ENCODE measurements at places on chromosomes 5 and 9. TPM values are rescaled to one million over a fixed set of nuclear protein-coding genes. Genes with fewer than 3 reads are reported as not detected.

The TMEM174 gene
- not detected for total RNA-seq

The ARL14EPL gene
- total RNA-seq = not detected

The PRELID2 gene
- 15.1 TPM for total RNA-seq

The SPAAR gene
- 42.4 TPM for total RNA-seq

The MEGF10 gene
- total RNA-seq = 0.68 TPM

The GNG10 gene
- total RNA-seq = 125 TPM

The ERAP2 gene
- total RNA-seq = 23.0 TPM

The PCDHGA3 gene
- total RNA-seq = 1.8 TPM

The MYOZ3 gene
- total RNA-seq = 0.22 TPM

The THBS4 gene
- total RNA-seq = 25.2 TPM

The GPX8 gene
- total RNA-seq = 19.7 TPM

The SLC34A3 gene
- total RNA-seq = not detected

The CSF1R gene
- 35.2 TPM for total RNA-seq

The PLEKHG4B gene
- total RNA-seq = not detected

The SPATA9 gene
- not detected for total RNA-seq

The CTXN3 gene
- total RNA-seq = not detected

The C7 gene
- total RNA-seq = 311 TPM

The MARCOL gene
- not detected for total RNA-seq

The FIBCD1 gene
- total RNA-seq = not detected

The TRPM6 gene
- 1.8 TPM for total RNA-seq

The LRRC19 gene
- not detected for total RNA-seq

The SLC46A2 gene
- 3.1 TPM for total RNA-seq

The BRINP1 gene
- total RNA-seq = not detected

The NR6A1 gene
- total RNA-seq = 4.4 TPM

The PCDHB2 gene
- total RNA-seq = 1.9 TPM

The PCDHB5 gene
- 3.4 TPM for total RNA-seq

The MCC gene
- 27.1 TPM for total RNA-seq

The FOXD4L4 gene
- total RNA-seq = not detected

The ARHGEF28 gene
- 23.1 TPM for total RNA-seq

The TTC23L gene
- not detected for total RNA-seq

The MEIKIN gene
- not detected for total RNA-seq

The PAEP gene
- total RNA-seq = not detected

The HTR1A gene
- total RNA-seq = not detected

The FYB1 gene
- total RNA-seq = 25.1 TPM

The KIF27 gene
- 5.3 TPM for total RNA-seq

The CCL27 gene
- total RNA-seq = not detected

The SLC6A3 gene
- total RNA-seq = not detected

The ZNF782 gene
- total RNA-seq = 8.6 TPM

The FSTL4 gene
- total RNA-seq = not detected

The PLAC8L1 gene
- not detected for total RNA-seq

The GLRA1 gene
- total RNA-seq = not detected

The DNAJC18 gene
- total RNA-seq = 4.2 TPM

The LCN10 gene
- 0.68 TPM for total RNA-seq

The NSMF gene
- total RNA-seq = 17.7 TPM

The INSL6 gene
- total RNA-seq = not detected

The PCDHAC2 gene
- total RNA-seq = 1.1 TPM

The BTNL8 gene
- total RNA-seq = 4.3 TPM

The FAM221B gene
- not detected for total RNA-seq

The BAAT gene
- not detected for total RNA-seq

The CCDC171 gene
- total RNA-seq = 3.7 TPM

The UGT3A2 gene
- total RNA-seq = not detected

The SGCD gene
- 5.7 TPM for total RNA-seq

The LOX gene
- 111 TPM for total RNA-seq

The DBH gene
- total RNA-seq = not detected

The MED10 gene
- 29.3 TPM for total RNA-seq

The NUDT2 gene
- total RNA-seq = 29.2 TPM

Data from subcutaneous adipose tissue (tissue), 4 donors.